ENCODE measurements at places on chromosomes 2 and 18.
A peak's percentile ranks its signal among the peaks of the same experiment; 100 is the strongest.

DNA sequence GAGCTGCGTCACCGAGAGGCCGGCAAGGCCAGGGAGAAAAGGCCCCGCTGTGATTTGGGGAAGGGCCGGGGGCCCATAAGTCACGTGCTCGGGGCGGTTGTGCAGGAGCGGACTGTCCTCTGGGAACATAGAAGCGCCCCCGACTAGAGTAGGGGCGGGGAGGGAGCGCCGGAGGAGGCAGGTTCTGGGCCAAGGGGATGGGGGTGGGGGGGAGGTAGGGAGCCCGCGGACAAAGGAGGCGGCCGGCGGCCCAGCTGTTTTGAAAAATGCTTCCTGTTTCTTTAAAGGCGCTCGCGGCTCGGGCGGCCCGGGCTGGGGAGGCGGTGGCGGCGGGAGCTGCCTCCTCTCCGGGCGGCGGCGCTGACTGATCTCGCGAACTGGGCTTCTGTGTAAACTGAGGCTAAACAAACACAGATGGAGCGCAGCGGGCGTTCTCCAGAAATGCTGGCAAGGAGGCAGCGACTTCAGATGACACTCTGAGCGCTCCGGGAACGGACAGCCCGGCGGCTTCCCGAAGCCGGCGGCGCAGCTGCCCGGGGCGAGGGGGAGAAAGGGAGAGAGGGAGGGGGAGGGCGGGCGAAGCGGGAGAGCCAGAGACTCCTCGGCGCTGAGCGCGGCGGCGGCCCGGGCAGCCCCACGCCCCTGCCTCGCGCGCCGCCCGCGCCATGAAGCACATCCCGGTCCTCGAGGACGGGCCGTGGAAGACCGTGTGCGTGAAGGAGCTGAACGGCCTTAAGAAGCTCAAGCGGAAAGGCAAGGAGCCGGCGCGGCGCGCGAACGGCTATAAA, at the start of gene ATOH8:
TSS of gene ATOH8 (plus strand) at position 467 of the 788 bp plus-strand sequence. CDS start at position 666, 199 bp downstream.
- DNase-seq = peak; percentile 74

GRCh38 chr2:110946902-110947301, 173.8 kb upstream of the BCL2L11 start:
- DNase-seq = no peak

DNA sequence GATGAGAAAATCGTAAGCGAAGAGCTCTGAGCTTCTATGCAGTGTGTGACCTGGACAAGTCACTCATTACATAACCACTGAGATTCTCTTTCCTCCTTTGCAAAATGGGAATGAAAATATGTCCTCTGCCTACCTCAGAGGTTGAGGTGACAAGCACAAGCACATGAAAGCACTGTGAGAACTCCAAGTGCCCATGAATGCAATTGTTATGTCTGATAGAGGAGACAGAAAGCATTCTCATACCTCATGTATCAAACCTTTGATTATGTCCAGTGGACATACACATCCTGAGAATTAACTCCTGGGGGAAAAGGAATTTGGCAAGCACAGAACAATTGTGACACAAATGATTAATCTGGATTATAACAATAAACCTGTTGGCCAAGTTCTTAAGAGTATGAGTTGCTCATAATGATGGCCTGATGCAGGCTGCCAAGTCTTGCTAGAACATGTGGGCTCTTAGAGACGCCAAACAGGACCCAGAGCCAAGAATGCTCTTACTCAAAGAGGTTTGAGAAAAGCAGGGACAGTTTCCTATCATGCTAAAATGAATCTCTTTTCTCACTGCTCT, 8.5 kb upstream of the RMDN2 start:
- DNase-seq = peak; percentile 95

DNA sequence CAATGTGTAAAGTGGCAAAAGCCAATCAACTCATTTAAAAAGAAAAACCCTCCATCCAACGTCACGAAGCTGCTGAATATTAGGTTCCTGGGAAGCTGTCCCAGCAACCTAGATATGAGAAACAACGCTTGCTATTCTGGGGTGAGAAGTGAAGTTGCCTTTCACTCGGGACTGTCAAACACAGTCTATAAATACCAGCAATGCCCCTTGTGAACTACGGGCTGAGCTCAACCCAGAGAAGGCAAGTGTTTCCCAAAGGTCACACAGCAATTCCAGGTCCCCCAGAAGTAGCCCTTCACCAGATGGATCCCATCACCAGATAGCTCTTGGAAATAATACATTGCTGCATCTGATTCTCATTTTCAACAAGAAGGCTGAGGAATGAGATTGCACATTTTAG, 67.9 kb downstream of the BCL11A start:
- no peak for DNase-seq

- DNase-seq = peak; percentile 97
Observed at GRCh38 chr2:33411765-33412164, 64.7 kb upstream of the RASGRP3 start.

GRCh38 chr18:3156325-3156640, 63.5 kb downstream of the MYOM1 start:
- DNase-seq = no peak

DNA sequence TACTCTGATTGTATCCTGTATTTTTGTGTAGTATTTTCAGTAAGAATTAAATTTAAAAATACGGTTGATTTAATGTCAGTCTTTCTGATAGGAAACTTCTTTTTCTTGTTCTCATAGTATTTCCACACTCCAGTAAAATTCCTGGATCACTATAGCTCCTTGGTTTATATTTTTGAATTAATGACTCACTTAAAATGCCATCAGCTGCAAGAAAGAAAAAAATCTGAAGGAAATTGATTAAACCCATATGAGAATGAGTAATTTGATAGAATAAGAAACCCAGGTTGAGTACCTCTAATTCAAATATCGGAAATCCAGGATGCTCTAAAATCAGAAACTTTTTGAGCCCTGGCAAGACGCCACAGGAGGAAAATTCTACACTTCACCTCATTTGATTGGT, 186.8 kb upstream of the RND3 start:
- peak; percentile 72 for DNase-seq

DNA sequence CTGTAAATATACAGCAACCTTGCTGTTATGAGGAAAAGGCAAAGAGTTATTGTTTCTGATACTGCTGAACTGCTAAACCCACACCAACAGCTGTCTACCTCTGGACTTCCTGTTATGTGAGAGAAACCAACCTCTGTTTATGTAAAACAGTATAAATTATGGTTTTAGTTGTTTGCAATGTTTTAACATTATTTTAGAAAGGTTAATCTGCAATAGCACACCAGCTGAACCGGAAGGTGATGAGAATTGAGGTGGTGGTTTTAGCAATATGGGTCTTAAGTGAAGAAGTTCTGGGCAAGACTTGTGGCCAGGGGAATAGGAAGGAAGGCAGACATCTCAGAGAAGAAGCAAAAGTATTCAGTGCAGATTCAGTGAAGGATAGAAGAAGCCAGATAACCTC, 237.8 kb downstream of the PLCL1 start:
- no peak for DNase-seq

DNA sequence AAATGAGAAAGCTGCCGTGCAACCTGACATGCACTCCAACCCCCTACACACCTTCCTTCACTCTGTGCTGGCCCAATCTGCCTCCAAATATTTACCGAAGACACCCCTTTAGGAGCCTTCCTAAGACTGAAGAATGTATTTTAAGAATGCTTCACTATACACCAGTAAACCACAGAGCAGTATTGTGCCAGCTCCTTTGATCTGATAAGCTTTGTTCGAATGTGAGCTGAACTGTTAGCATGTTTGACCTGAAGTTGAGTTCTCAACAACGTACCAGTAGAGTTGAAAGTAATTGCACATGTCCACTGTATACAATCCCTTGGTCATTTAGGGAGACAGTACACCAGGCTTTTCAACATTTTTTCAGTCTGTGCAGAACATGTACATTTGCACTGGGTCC, 259.2 kb downstream of the TGIF1 start:
- no peak for DNase-seq

DNA sequence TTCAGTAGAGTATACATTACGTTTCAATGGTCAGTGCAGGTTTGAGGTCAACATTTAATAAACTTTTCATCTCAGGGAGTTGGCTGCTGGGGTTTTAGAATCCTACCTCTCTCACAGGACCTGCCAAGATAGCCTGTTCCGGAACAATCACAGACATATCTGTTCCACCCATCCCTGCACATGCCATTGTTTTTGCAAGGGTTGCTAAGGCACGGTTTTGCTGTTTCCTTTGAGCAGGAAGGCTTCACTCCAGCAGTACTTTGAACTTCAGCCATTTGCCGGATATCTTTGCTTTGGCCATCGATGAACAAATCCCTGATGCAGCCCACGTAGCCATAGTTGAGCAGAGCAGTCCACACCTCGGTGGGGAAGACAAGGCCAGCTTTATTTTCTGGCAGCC, 493.8 kb downstream of the NRXN1 start:
- no peak for DNase-seq

- no peak for DNase-seq
Observed at GRCh38 chr18:27921904-27922751, 254.8 kb downstream of the CDH2 start.

DNA sequence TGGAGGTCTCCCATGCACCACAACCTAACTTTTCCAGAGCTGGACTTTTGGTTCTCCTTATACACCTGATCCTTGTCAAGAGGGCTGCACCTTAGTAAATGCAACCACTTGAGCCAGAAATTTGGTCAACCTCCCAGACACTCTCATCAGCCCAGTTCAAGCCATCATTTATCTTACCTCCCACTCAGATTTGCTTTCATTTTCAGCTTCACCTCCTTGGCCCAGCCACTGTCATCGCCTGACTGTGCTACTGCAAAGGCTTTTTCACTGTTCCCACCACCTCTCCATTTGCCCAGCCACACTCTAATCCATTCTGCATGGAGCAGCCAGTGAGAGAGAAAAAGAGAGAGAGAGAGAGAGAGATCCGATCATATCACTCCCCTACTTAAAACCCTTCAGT, 112.4 kb upstream of the DDX18 start:
- no peak for DNase-seq

- DNase-seq = no peak
Observed at GRCh38 chr2:239362507-239362906, 38.3 kb downstream of the HDAC4 start.

DNA sequence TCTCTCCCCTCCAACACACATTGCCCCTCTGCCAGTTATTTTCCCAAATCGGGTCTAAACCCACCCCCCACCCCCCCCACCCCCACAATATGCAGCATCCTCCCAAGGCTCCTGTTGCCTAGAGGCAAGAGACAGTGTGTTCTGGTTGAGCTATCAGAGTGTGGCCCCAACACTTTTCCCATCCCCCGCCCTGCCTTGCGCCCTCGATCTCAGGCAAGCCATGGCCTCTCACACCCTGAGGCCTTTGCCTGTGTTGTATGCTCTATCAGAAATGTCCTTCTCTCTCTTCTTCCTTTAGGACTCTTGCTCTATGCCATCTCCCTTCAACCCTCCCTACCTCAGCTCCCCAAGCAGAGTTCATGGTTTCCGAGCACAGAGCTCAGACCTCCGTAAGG, 9.5 kb upstream of the GRHL1 start:
- DNase-seq = no peak

- no peak for DNase-seq
Observed at GRCh38 chr2:177476897-177477296, 84.3 kb downstream of the AGPS start.

GRCh38 chr18:76783786-76784484, 38.4 kb upstream of the ZNF236 start:
- no peak for DNase-seq

GRCh38 chr2:168430431-168430830, 25.6 kb upstream of the CERS6 start:
- DNase-seq = peak; percentile 42

DNA sequence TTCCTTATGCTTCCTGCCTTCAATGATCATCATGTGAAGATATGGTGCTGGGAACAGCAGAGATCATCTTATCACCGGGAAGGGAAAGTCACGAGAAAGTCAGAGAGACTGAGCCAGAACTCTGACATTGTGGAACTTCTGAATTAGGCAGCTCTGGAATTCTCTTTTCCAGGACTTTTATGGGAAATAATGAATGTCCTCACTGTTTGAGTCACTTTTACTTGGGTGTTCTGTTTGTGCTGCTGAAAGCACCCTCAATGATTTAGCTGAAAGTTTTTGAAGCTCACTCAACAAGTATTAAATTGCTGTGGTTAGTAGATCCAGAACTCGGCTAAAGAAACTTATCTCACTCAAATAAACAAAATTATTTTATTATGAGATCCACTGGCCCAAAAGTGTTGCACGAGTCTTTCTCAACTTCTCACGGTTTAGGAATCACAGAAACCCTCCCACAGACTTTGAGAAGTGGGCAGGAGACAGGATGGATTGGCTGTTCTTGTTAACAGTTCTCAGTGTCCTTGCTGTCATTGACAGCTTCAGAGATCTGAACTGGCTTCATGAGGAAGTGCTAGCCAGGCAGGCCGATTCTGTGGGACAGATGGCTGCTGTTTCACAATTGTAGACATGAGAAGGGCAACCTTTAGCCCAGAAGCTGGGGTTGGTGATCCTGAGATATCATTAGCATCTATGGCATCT, 26.4 kb upstream of the ATRAID start:
- peak; percentile 97 for DNase-seq

DNA sequence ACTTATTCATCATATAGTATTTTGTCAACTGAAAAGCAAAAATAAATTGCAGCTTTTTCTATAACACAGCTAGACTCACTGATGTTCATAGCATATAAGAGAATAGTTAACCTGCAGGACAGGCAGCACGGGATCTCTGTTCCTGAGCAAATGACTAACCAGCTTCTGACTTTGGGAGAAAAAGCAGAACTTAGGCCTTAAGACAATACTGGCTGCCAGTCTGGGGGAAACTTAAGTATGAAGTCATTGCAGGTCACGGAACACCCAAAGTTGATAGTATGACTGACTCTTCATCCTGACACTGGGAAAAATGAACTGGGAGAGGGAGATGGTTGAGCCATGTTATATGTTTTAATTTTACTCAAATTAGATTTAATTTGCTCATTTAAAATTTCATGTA, 113.0 kb downstream of the DPP4 start:
- DNase-seq = no peak

DNA sequence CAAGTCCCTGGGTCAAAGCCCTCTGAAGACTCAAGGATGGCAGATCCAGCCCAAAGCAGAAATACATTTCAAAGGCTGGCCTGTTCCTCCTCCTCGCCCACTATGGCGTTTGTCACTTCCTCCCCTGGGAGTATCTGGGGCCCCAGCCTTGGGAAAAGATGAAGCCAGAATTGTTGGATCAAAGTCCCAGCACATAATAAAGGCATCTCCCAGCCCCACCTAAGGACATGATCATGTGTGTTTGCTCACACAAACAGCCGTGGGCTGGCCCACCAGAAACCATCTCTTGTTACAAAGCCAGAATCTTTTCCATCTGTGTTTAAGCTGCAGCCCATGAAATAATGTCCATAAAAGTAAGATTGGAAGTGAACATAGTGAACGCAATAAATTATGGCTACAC, 50.1 kb upstream of the HAAO start:
- no peak for DNase-seq

All from fibroblast of gingiva (primary cell).